ENCODE measurements at places on chromosomes 12 and 14.

DNA sequence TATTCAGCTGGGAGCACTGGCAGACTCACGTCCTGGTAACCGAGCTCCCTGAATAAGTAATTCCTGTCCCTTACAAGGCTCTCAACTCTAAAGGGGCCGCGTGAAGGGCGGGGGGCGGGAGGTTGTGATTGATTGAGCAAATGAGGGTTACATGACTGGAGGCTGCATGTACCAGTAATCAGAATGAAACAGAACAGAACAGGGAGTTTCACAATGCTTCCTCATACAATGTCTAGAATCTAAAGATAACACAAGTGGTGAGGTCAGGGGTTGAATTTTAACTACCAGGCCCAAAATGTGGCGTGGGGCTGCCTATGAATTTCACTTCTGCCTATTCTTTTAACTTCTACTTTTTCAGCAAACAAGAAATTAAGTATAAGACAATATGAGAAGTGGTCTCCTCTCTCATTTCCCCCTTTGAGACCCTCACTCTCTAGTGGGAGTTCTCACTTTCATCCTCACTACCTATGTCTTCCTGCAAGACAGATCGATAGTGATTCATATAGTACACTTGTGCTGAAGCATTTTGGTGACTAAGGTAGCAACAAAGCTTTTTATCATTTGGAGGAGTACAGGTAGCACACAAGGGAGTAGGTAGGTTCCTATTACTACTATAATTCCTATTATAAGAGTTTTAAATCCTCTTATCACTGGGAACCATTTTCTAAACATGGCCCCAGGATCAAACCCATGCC lies 239.8 kb downstream of the KTN1 start:
- DNase-seq: no peak

GRCh38 chr12:5650281-5650680 lies 218.4 kb downstream of the NTF3 start:
- no peak for DNase-seq

GRCh38 chr12:28877854-28878253 lies 271.2 kb upstream of the FAR2 start:
- no peak for DNase-seq

DNA sequence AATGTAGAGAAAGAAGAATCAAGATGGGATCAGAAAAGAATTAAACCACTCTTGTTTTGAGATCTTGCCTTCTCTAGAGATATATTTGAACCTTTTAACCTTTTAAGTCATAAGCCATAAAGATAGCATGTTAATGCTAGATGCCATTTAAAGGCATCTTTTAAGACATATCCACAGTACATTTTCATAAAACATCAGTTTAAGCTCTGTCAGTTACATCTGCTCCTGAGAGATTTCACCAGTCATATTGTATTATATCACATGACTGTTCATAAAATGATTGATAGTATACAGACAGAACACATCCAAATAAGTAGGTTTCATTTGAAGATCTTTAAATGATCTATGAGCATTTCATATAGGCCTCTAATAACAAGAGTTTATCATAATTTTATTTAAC lies 1238.5 kb downstream of the SLC16A7 start:
- no peak for DNase-seq

GRCh38 chr12:43277651-43278540 lies 274.1 kb downstream of the ADAMTS20 start:
- no peak for DNase-seq

DNA sequence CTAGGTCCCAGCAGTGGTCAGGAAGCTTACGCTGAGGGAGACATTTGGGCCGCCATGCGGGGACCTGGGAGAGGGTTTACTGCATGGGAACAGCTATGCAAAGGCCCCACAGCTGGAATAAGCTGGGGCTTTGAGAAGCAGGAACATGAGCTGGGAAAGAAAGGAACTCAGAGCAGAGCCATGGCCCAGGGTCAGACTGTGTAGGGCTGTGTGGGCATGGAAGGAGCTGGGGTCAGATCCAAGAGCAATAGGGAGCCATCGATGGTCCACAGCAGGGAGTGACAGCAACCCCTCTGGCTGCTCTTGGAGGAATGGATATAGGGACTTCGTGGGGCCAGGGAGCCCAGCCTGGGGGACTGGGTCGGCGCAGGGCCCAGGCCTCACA lies 151.6 kb downstream of the ADGRD1 start:
- no peak for DNase-seq

- peak; percentile 49 for DNase-seq
Measured at GRCh38 chr12:124391340-124392261, 96.7 kb downstream of the RFLNA start.

DNA sequence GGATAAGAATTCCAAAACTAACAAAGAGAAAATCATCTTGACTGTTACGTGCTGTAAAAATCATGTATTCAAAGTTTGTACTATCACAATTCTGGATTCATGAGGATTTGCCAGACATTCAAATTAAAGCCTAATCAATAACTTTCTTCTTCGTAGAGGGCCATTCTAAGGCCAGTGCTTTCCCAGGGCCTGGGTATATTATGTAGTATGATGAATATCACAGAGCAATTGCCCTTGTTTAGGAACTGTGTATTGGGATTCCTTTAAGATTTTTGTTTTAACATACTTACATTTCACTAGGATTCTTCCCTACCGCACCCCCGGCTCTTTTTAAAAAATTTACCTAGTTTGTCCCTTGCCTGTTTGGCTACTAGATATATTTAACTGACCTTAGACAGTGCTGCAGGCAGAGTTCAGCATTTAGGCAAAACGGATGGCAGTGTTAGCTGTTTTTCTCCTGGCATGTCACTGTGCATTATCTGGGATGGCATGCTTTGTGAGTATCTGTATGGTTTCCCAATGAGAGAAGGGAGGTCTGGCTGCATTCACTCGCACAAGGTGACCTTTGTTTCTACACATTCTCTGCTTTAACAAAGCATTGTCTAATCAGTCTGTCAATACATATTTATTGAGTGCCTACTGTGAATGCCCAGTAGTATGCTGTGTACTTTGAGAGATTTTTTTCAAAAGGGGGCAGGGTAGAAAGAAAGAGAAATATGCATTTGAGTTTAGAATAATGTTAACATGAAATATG lies 63.3 kb downstream of the ERC1 start:
- DNase-seq: no peak

DNA sequence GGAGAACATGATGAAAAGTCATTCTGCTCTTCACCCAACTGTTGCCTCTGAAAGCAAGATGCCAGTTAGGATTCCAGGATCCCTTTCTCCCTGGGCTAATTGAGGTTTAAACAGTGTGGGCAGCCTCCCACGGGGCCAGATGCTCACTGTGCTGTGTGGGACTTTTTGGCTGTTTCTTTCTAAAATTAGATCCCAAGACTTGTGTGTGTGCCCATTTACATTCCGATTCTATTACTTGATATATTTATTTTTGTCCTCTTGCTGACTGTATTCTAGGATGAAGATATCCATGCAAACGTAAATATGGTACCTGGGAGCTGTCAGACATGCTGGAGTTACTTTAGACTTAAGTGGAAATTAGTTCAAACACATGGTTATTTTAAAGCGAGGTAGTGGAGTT lies 6.2 kb downstream of the IFT43 start:
- no peak for DNase-seq

- DNase-seq: no peak
Measured at GRCh38 chr14:95460647-95461478, 55.6 kb downstream of the SYNE3 start.

GRCh38 chr12:94458877-94459727 lies 565 bp downstream of the CEP83 start:
- no peak for DNase-seq

DNA sequence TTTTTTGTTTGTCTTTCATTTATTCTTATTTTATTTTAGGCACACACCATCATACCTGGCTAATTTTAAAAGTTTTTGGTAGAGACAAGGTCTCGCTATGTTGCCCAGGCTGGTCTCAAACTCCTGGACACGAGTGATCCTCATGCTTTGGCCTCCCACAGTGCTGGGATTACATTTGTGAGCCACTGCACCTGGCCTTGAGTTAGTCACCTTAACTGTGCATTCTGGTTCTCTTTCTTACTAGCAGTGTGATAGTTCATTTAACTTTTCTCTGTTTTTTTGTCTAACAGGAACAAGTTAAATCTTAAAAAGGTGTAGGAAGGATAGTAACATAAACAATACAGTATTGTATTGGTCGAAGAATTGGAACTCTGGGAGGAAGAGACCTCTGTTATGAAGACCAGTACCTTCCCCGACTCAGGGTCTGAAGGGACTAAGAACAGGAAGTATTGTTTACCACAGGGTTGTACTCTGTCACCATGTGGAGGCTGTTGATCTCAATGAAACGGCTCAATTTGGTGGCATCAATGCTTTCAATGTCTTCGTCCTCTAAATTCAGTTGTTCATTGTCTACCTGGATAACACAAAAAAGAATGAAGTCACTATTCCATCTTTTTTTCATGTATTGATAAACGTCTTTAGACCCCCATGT lies 17.7 kb downstream of the ERP27 start:
- no peak for DNase-seq

DNA sequence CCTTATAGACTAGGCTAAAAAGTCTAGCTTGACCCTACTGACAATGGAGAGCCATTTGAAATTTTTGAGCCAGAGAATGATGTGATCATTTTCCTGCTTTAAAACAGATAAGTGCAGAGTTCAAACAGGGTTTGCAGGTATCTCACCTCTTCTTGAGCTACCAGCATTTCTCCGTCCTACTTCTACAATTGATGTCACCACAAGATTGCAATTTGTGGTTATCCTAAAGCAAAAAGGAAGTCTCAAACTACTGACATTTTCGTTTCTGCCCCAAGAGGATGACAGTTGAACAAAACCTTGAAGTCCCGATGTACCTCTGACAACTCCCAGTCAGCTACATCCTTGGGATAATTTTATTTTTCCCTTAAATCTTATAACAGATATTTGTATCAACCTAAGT lies 86.7 kb downstream of the PTGER2 start:
- no peak for DNase-seq
